ENCODE measurements at places on chromosomes 6 and 20. TPM values are rescaled to one million over a fixed set of nuclear protein-coding genes. Genes with fewer than 3 reads are reported as not detected.

NKAPL gene
- polyA plus RNA-seq, result 0.34 TPM

DNA sequence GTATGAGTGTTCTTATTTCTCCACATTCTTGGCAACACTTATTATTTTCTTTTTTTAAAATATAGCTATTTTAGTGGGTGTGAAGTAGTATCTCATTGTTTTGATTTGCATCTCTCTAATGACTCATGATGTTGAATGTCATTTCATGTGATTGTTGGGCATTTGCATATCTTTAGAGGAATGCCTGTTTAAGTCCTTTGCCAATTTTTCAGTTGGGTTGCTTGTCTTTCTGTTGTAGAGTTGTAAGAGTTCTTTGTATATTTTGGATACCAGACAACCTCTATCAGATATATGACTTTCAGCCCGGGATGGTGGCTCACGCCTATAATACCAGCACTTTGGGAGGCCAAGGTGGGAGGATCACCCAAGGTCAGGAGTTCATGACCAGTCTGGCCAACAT is 5.1 kb upstream of the POPDC3 start:
- no peak for DNase-seq

CDSN gene
- polyA plus RNA-seq, result 2.8 TPM

DNA sequence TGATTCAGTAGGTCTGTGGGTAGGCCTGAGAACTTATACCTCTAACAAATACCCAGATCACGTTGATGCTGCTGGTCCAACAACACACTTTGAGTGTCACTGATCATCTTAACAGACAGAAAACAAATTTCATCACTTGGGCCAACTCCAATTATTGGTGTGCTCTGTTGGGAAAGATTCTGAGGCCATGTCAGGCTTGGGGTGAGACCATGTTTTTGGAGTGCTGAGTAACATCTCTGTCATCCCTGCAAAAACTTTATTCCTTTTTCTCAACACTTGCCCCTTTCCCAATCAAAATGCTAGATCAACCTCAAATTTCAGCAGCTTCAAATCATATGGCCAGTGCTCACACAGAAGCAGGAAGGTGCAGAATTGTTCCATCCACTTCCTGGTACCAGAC is 108.8 kb upstream of the TENT5A start:
- no peak for DNase-seq

- DNase-seq, result no peak
These were observed 14.8 kb downstream of the ABT1 start for GRCh38 chr6:26611599-26611998.

DNA sequence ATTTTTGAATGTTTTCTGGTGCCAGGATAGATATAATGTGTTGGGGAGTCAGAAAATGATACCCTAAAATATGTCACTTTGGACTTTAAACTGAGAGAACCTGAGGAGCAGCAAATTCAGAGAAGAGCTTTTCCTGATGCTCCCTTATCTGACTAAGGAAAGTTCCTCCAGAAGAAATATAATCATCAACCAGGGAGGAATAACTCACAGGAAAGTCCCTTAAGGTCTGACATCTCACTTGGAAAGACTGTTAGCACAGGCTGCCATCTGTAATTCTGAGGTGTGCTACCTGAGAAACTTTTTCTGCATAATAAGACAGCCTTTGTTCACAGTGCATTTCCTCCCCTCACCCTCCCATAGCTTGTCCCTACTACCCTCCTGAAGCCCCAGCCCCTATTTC is 218.6 kb downstream of the SYNE1 start:
- DNase-seq, result no peak

LY86 gene
- polyA plus RNA-seq, result not detected

KIF25 gene
- polyA plus RNA-seq, result not detected

CCDC170 gene
- 0.05 TPM for polyA plus RNA-seq

- no peak for DNase-seq
These were observed 25.5 kb upstream of the PXDC1 start for GRCh38 chr6:3776881-3777507.

GRCh38 chr6:29490552-29490951 is 2.8 kb upstream of the MAS1L start:
- no peak for DNase-seq

DNA sequence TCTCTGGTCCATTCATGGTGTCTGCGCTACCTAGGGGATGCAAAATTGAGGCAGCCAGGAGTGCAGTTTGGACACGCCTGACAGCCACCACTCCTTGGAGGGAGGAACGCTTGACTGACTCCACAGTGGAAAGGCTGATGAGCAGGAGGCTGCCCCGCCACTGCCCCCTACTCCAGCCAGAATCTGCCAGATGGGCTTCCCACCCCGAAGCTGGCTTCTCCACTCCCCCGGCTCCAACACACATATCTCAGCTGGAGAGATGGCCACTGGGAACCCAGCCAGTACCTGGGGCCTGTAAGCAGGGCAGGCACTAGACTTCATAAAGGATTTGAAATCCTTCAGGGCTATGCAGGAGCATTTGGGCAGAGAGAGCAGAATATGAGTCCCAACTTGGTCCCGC is 51.4 kb upstream of the BLCAP start:
- DNase-seq, result no peak
